ENCODE measurements at places on chromosomes 5 and 9.

GRCh38 chr9:98787766-98788335, 8.5 kb downstream of the ANKS6 start:
- DNase-seq: no peak

DNA sequence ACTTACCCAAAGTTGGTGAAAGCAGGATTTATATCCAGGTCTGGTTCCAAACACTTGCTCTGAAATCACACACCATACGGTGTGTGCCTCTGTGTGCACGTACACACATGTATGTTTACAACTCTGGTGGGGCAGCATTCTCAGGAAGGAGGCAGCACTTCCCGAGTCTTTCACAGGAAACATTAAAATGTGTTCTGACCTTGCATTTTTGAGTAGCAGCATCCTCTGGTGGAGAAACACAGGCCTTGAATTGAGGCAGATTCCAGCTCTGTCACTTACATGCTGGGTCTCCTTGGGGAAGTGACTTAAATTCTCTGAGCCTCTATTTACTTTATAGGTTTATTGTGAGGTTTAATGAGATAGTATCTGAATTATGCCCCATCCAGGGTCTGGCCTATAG, 126.4 kb downstream of the RGS3 start:
- DNase-seq: no peak

GRCh38 chr9:70988551-70988950, 132.9 kb downstream of the TRPM3 start:
- DNase-seq: no peak

DNA sequence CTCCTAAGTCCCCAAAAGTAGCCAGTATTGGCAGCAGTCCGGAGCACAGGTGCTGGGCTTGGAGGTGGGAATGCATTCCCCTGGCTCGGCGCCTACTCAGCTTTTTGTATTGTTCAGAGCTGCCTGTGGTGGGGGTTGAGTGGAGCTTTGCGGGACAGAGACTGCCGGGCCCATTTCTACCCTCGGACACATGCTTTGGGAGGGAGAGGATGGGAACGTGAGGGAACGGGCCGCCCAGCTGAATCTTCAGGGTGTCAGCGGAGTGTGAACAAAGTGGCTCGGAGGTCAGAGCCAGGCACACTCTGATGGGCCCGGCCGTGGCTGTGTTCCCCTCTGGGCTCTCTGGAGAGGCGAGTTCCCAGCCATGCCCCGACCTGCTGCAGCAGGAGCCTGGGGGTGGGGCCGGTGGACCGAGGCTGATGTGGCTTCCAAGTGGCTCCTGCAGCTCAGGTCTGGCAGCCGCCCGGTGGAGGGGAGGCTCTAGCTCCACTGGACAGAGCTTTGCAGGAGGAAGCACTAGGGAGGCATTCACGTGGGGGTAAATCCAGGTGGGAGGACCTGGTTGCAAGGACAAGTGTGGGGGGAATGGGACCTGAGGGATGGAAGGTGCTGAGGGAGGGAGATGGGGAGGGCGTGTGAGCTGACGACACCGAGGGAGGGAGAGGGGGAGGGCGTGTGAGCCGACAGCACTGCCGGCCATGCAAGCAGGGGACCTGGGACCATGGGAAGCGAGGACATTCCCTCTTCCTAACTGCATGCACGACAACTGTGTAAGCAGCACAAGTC, 31.1 kb upstream of the SLC6A3 start:
- DNase-seq: no peak

DNA sequence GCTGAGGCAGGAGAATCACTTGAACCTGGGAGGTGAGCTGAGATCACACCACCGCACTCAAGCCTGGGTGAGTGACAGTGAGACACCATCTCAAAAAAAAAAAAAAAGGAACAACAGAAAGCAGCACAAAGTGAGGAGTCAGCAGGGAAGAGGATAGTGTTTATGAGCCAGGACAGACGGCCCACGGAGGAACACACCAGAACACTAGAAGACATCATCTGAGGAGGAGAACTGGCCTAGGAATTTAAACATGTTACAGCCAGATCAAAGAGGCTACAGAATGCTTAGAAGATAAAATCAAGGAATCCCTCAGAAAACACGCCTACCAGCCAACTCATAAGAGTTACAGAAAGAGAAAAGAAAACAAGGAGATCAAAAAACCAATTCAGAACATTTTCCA, 12.2 kb downstream of the UBAC1 start:
- DNase-seq: no peak

DNA sequence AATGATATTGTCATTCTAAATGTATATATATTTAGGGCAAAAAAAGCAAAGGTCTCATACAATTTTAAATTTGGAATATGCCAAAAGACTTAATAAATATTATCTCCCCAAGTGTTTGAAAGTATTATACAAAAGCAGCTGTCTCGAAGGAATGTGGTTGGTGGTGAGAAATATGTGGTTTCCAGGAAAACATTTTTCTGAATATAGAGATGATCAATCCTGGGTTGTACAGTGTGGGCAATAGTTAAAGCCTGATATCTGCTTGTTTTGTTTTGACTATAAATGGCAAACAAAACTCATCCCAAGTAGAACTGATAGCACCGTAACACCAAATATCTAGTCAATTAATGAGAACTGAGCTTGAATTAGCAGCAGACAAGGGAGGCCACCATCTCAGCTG, 391.8 kb upstream of the CD180 start:
- DNase-seq: no peak
